ENCODE measurements at places on chromosomes 7 and 10. TPM values are rescaled to one million over a fixed set of nuclear protein-coding genes. Genes with fewer than 3 reads are reported as not detected.

- no peaks in the 10 kb centered on the region for H3K36me3 ChIP-seq
- H3K27ac ChIP-seq, result peak overlapping the region; percentile 75
- peaks cover 13% of the 10 kb centered on the region for H3K4me1 ChIP-seq
- DNase-seq, result peak; percentile 97
- H3K4me3 ChIP-seq, result no peak overlapping the region
- no peaks in the 10 kb centered on the region for H3K27me3 ChIP-seq
Observed at GRCh38 chr7:94620703-94621118, 35.2 kb downstream of the SGCE start.

GRCh38 chr10:124044143-124044862 is 49.1 kb downstream of the CHST15 start:
- no peak for DNase-seq
- H3K36me3 ChIP-seq, result peaks cover 51% of the 10 kb centered on the region
- H3K27ac ChIP-seq, result no peak overlapping the region
- peak overlapping the region; percentile 7 for H3K4me3 ChIP-seq

DNA sequence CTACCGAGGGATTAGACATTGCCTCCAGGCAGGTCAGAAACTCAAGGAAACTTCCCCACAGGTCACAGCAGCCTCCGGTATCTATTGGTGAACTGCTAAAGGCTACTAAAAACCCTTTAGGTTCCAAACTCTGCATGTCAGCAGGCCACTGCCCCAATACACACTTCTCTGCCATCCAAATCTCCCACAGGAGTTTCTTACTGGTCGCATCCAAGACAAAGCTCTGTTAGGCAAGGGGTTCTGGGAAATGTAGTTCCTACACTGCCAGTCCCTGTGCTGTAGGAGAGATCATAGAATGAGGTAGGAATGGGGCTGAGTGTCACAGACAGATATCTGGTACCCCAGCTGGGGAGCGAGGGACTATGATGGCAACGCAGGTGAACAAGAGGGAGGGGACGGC is 757.0 kb upstream of the C7orf33 start:
- no peak for DNase-seq
- H3K27me3 ChIP-seq, result peaks cover 11% of the 10 kb centered on the region
- no peak overlapping the region for H3K27ac ChIP-seq
- H3K4me1 ChIP-seq, result no peaks in the 10 kb centered on the region

GRCh38 chr10:99569253-99569939 is 36.7 kb downstream of the NKX2-3 start:
- no peak for DNase-seq
- H3K4me3 ChIP-seq, result no peak overlapping the region
- H3K36me3 ChIP-seq, result no peaks in the 10 kb centered on the region
- no peak overlapping the region for H3K27ac ChIP-seq

- H3K27ac ChIP-seq, result no peak overlapping the region
- H3K4me1 ChIP-seq, result no peaks in the 10 kb centered on the region
- peaks cover 10% of the 10 kb centered on the region for H3K27me3 ChIP-seq
- DNase-seq, result no peak
- no peak overlapping the region for H3K4me3 ChIP-seq
- H3K36me3 ChIP-seq, result no peaks in the 10 kb centered on the region
Observed at GRCh38 chr10:43822631-43823580, 174.2 kb upstream of the ZNF32 start.

- peaks cover 6% of the 10 kb centered on the region for H3K4me1 ChIP-seq
- peaks cover 9% of the 10 kb centered on the region for H3K27me3 ChIP-seq
- H3K36me3 ChIP-seq, result no peaks in the 10 kb centered on the region
- peak overlapping the region; percentile 29 for H3K4me3 ChIP-seq
Observed at GRCh38 chr10:1465418-1465911, 271.9 kb downstream of the ADARB2 start.

NKX2-3 gene
- not detected for total RNA-seq

- DNase-seq, result no peak
- peaks cover 6% of the 10 kb centered on the region for H3K36me3 ChIP-seq
- no peak overlapping the region for H3K27ac ChIP-seq
- H3K4me3 ChIP-seq, result no peak overlapping the region
Observed at GRCh38 chr10:78892338-78893176, 176.2 kb upstream of the ZMIZ1 start.

GRCh38 chr10:85643845-85644525 is 722.6 kb downstream of the GRID1 start:
- no peaks in the 10 kb centered on the region for H3K36me3 ChIP-seq
- no peaks in the 10 kb centered on the region for H3K27me3 ChIP-seq
- H3K4me1 ChIP-seq, result peaks cover 55% of the 10 kb centered on the region
- no peak overlapping the region for H3K4me3 ChIP-seq
- peak overlapping the region; percentile 93 for H3K27ac ChIP-seq
- DNase-seq, result peak; percentile 87

- no peaks in the 10 kb centered on the region for H3K36me3 ChIP-seq
- peak; percentile 65 for DNase-seq
- H3K4me1 ChIP-seq, result peaks cover 7% of the 10 kb centered on the region
- H3K27ac ChIP-seq, result no peak overlapping the region
- H3K27me3 ChIP-seq, result no peaks in the 10 kb centered on the region
Observed at GRCh38 chr10:52755297-52756062, 17.1 kb downstream of the MBL2 start.

GRCh38 chr7:70696201-70696754 is 435.7 kb upstream of the GALNT17 start:
- no peaks in the 10 kb centered on the region for H3K36me3 ChIP-seq
- no peaks in the 10 kb centered on the region for H3K27me3 ChIP-seq
- no peak overlapping the region for H3K27ac ChIP-seq
- no peak for DNase-seq
- peak overlapping the region; percentile 75 for H3K4me3 ChIP-seq
- H3K4me1 ChIP-seq, result no peaks in the 10 kb centered on the region

GRCh38 chr7:20454202-20454601 is 123.5 kb downstream of the ITGB8 start:
- no peak for DNase-seq
- no peak overlapping the region for H3K4me3 ChIP-seq
- peaks cover 16% of the 10 kb centered on the region for H3K4me1 ChIP-seq
- no peaks in the 10 kb centered on the region for H3K27me3 ChIP-seq
- no peaks in the 10 kb centered on the region for H3K36me3 ChIP-seq

CASTOR2 gene
- 2.6 TPM for total RNA-seq

CCNJ gene
- 10.8 TPM for total RNA-seq

BET1 gene
- 72.7 TPM for total RNA-seq

DNA sequence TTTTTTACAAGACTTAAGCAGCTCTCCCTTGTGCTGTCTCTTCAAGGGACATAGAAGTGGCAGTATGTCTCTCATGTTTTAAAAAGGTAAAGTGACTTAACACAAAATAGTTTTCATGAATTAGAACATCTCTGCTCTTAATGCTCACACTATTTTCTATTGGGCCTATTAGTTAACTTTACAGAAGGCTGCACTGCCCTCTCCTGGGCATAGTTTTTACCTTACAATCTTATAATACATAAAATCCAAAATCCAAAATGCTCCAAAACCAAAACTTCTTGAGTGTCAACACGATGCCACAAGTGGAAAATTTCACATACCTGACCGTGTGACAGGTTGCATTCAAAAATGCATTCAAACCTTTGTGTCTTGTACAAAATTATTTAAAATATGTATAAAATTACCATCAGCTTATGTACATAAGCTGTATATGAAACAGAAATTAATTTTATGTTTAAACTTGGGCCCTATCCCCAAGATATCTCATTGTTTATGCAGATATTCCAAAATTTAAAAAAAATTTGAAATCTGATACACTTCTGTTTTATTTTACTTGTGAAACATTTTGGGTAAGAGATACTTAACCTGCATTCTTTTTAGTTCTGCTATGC is 25.8 kb downstream of the TES start:
- no peaks in the 10 kb centered on the region for H3K27me3 ChIP-seq
- peaks cover 9% of the 10 kb centered on the region for H3K4me1 ChIP-seq
- DNase-seq, result peak; percentile 68

- H3K4me3 ChIP-seq, result no peak overlapping the region
- no peaks in the 10 kb centered on the region for H3K36me3 ChIP-seq
- H3K4me1 ChIP-seq, result no peaks in the 10 kb centered on the region
- peaks cover 99% of the 10 kb centered on the region for H3K27me3 ChIP-seq
- H3K27ac ChIP-seq, result no peak overlapping the region
Observed at GRCh38 chr7:79786187-79786586, 332.7 kb upstream of the MAGI2 start.

DNA sequence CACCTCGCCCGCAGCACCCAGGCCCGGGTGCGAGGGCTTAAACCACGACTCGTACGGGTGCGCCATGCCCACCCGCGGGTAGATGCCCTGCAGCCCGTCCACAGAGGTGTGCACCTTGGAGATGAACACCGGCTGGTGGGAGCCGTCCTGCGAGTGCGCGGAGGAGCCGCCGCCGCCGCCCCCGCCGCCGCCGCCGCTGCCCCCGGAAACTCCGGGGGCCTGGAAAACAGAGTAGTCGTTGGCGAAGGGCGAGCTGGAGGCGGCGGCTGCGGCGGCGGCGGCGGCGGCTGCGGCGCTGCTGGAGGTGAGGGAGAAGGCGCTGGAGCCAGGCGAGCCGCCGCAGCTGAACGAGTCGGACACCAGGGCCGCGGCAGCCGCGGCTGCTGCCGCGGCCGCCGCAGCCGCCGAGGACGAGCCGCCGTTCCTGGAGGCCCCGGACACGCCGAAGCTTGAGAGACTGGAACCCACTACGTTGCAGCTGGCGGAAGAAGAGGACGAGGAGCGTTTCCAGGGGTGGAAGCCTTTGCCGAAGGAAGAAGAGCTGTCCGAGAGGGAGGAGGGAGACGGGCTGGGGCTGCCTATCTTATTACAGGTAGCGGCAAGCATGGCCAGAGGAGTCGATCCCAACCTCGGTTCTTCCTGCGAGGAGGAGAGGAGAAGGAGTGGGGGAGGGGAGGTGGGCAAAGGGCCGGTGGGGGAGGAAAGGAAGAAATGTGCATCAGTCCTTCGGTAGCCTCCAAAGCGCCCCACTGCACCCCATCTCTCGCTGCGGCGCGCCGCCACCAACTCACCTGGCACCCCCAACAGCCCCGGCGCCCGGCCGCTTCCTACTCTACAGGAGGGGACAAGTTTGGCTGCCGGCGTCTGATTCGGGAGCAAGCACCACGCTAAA is 1.3 kb downstream of the SP8 start:
- peak overlapping the region; percentile 86 for H3K4me3 ChIP-seq
- peak overlapping the region; percentile 39 for H3K27ac ChIP-seq
- peaks cover 6% of the 10 kb centered on the region for H3K4me1 ChIP-seq
- no peaks in the 10 kb centered on the region for H3K36me3 ChIP-seq
- peak; percentile 44 for DNase-seq
- H3K27me3 ChIP-seq, result peaks cover 33% of the 10 kb centered on the region

H2BK1 gene
- total RNA-seq, result not detected

FGFR2 gene
- 3.0 TPM for total RNA-seq

All from MCF 10A (cell line).